GM23338 (cell line): ENCODE measurements at places on chromosomes 4 and X.

- peak; percentile 80 for DNase-seq
Measured at GRCh38 chr4:186149872-186150271, 41.5 kb upstream of the CYP4V2 start.

- DNase-seq = no peak
Measured at GRCh38 chr4:24070117-24070516, 180.3 kb upstream of the PPARGC1A start.

- DNase-seq = peak; percentile 36
Measured at GRCh38 chrX:40155589-40156469, 58.1 kb upstream of the BCOR start.

DNA sequence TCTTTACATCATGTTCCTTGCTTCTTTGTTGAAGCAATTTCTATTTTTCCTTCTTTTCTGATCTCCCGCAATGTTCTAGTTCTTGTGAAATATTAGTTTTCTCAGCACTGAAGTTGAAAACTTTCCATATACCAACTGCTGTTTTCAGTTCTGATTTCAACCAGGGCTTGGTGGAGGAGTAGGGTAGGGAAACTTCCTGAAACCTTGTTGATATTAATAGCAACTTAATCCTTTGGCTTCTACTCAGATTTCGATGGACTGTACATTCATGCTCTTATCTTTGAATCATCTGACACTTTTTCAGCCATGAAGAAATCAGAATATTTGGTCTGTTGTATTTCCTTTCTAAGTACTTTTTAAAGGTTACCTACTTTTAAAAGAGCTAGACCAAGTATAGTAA is 315.8 kb downstream of the RPA4 start:
- no peak for DNase-seq

DNA sequence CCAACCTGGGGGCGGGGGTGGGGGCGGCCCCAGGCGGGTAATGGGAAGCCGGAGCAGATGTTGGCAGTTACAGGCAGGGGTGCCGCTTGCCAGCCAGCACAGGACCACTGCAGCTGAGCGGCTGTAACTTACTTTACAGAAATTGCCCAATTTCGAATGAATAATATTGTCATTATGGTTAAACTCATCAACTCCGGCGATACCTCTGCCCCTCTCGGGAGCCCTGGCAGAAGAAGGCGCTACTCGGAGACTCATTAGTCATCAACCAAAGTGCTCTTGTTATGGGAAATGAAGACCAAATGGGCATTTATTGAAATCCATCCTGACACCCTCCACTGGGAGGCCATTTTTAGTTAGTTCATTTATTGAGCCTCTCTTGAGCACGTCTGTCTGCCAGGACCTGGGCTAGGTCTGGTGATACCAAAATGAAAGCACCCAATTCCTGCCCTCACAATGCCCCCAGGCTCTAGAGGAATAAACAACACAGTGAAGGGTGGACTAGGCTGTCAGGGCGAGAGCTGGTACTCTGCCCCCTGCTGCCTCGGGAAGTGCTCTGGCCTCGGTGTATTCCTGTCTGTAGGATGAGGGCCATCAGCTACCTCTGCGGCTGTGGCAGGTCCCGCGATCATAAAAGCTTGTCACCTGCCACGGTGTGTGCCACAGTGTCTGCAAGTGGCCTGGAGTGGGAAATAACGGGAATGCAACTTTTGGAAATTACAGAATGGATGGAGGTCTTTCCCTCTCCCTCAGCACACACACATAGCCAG is 159.1 kb upstream of the PSAPL1 start:
- no peak for DNase-seq

DNA sequence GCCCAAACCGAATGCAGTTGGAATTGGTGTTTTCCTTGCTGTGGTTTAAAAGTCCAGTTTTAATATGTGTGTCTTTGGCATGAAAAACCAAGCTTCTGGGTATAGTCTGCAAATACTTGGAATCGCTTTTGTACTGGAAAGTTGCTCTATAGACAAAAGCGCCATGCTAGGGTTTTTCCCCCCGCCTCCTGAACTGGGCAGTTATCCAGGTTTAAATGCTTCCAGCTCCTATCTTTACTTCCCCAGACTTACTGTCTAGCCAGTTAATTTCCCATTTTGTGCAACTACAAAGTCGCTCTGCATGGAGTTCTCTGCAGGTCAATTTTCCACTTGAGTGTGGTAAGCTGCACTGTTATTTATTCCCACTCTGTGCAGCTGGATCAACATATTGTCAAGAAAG is 2.7 kb downstream of the RASL11B start:
- DNase-seq = no peak

GRCh38 chrX:29082558-29082957 is 495.3 kb downstream of the IL1RAPL1 start:
- no peak for DNase-seq

DNA sequence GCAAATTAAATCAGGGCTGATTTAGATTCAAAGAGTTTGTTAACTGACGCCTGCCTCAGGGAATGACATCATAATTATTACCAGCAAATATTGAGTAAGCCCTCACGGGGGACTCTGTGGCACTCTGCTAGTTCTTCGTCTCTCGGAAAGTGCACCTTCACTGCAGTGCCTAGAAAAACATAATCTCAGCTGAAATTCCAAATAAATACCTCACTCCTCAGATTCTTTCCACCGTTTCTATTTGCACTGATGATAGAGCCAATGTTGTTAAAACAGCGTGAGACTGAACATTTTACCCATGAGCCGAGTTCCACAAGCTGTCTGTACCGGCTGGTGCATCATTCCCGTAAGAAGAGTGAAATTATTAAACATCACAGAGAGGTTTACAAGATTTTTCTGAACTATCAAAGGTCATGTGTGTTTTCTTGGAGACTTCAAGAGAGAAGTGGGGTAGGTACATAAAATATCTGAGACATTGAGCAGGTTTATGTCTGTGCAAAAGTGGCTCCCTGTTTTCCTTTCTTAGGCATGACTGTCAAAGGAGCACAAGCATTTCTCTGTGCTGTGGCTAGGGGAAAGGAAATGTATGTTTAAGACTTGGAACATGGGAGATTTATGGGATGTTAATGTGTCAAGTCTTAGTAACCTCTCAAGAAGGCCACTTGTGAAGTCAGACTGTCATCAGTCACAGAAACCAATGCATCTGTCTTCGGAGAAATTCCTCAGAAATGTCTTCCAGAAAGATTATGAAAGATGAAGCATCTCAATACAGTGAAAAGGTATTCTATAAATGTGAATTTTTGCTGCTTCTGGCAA is 119.6 kb downstream of the CBLL2 start:
- DNase-seq = no peak

DNA sequence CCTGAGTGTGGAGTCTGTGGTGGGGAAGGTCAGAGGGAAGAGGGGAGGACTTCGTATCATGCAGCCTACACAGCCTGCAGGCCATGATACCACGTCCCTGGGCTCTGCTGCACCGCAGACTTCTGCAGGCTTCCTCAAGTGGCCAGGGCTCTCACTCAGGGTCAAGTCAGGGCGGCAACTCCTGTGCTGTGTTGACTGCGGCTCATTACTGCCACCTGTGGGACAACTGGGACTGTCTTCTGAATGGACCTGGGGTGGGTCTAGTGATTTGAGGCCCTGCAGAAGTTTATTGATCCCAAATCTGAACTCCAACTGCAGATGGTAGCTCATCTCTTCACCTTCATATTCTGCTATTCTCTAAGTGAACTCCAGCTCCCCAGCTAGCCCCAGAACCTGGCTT is 167.1 kb downstream of the NSUN7 start:
- DNase-seq = peak; percentile 79

- DNase-seq = no peak
Measured at GRCh38 chrX:40748977-40749376, 13.6 kb upstream of the MED14 start.

GRCh38 chr4:145626623-145626982 is 7.4 kb downstream of the MMAA start:
- DNase-seq = no peak

DNA sequence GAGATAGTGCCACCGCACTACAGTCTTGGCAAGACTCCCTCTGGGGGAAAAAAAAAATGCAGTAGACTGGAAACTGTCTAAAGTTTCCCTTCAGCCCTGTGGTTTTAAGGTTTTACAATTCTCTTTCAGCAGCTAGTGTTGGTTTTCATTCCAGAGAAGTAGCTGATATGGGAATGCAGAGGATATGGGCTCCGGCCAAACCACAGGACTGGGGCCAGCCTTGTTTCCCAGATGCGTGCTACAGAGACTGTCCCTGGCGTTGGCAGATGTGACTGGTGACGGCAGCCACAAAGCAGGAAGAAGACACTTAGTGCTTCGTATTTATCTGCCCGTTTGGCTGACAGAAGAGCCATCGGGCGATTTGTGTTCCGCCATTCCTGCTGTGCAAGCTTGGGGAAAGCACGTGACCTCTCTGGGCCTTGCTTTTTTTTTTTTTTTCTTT is 43.2 kb downstream of the ZBTB49 start:
- DNase-seq = no peak

DNA sequence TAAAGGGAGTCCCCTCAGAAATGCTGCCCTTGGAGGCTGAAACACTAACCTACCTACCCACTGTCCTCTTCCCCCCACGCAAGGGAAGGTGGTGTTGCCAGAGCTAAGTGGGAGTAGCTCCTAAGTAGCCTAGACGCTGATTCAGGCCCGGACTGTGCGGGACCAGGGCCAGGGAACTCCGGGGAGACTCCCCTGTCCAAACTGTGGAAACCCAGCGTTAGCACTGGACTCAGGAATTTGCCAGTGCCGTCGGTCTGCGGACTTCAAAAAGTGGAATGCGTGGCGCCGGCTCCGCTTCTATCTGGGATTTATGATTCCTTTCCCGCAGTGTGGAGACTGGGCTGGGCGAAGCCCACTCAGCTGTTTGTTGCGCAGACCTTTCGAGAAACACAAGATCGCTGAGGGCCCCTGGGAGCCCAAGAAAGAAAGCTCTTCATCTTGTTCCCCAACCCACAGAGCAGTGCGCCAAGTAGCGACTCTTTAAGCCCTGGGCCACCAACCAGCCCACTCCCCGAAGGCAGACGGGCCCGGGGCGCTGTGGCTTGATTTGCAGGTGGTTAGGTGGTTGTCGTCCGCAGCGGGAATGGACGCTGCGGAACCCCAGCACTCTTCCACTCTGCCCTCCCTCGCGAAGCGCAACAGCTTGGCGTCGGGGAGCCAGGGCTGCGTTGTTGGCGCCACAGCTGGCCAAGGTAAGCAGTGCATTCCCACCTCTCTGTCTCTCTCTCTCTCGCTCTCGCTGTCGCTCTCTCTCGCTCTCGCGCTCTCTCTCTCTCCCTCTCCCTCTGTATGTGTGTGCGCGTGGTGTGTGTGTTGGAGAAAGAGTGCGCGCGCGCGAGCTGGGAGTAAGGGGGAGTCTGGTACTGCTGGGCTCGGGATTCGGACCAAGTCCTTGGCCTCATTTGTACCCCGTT is 2.0 kb downstream of the TMEM255A start:
- peak; percentile 80 for DNase-seq

DNA sequence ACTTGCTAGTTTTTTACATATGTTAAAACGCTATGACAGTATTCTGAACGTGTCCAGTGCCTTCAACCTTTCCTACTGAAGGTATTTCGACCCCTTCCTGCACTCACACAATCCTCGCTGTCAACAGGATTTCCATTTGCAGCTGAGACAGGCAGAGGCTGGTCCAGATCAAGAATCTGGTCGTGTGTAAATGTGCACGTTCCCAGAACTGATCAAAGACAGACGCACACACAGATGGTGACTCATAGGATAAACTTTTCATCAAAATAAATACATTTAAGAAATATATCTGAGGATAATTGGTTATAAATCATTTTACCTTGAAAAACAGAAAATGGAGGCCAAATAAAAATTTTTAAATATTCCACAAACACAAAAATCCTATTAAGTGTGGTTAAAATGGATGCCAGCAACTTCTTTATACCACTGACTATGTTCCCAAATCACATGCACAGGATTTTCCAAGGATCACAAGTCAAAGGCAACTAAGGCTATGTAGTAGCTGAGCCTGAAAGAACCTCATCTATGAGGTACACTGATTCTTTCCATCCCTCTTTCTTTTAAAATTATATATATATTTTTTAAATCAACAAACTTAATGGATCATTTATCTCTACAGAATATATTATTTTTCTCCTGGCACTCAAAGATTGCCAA is 85.9 kb downstream of the RNF150 start:
- DNase-seq = no peak

- DNase-seq = no peak
Measured at GRCh38 chr4:139256349-139256748, 23.7 kb downstream of the MGARP start.

DNA sequence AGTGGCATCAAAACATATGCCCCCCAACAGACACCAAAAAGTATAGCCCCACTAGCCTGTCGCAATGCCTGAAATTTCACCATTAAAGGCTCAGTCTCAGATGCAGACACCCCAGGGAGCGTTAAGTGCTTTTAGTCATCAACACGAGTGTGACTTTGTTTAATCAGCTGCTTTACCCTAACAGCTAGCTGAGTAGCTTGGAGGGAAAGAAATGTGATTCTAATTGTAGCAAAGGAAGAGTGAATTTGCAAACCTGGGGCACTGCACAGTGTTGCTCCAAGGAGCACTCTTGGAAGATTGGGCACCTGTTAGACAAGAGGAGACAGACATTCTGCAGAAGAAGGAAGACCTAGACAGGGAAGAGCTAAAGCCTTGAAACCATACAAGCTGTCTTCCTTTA is 145.1 kb downstream of the BEND2 start:
- DNase-seq = peak; percentile 9

DNA sequence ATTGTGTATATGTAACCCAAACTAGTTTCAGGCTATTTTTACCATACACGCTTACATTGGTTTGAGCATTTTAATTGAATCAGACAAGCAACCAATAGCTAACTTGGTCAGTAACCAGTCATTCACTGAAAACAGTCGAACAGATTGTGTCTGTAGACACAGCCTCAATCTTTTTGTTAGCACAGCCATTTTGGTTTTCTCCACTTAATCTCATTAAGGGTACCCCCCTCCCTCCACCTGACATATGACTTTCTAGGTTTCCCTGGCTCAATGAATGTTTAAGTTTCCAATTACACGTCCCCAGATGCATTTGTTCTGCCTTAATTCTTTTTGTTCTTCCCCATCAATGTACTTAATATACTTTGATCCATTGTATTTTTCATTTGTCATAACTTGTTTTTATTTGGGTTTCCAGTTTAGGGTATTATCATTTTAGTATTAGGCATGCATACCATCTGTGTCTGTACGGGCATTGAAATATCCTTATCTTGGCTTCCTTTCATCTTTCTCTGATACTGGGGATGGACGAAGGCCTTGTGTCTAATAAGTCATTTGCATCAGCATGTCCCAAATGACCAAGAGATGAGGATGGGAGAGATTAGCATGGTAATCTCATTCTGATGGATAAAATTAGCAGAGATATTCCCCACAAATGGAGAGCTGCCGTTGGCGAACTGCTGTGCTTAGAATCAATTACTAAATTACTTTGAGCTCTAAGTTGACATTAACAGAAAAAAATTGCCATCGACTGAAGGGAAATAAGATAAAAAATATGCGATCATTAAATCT is 35.9 kb upstream of the PHOX2B start:
- no peak for DNase-seq

GRCh38 chr4:187294861-187295260 is 571.2 kb upstream of the FAT1 start:
- no peak for DNase-seq

- DNase-seq = no peak
Measured at GRCh38 chr4:10730590-10730989, 46.0 kb upstream of the CLNK start.

- DNase-seq = no peak
Measured at GRCh38 chr4:123163501-123163900, 233.1 kb upstream of the SPRY1 start.
